Activated CD4-positive, alpha-beta memory T cell treated with anti-CD3 and anti-CD28 coated beads, Interleukin-2, amount 10 ng/mL, durations not matched to agents 7 days and 5 days (primary cell): ENCODE measurements at places on chromosomes 6 and 20. TPM values are rescaled to one million over a fixed set of nuclear protein-coding genes. Genes with fewer than 3 reads are reported as not detected.

- H3K4me1 ChIP-seq, result no peaks in the 10 kb centered on the region
- no peak for DNase-seq
- no peak overlapping the region for H3K27ac ChIP-seq
- no peak overlapping the region for H3K4me3 ChIP-seq
These were observed 349.3 kb upstream of the MMS22L start for GRCh38 chr6:97632341-97632740.

Gene PSORS1C2
- total RNA-seq, result not detected

GRCh38 chr20:53884859-53885541, 185.4 kb downstream of the BCAS1 start:
- H3K36me3 ChIP-seq, result no peaks in the 10 kb centered on the region
- no peak for DNase-seq

Gene SIRPB2
- not detected for total RNA-seq

- H3K4me1 ChIP-seq, result no peaks in the 10 kb centered on the region
- DNase-seq, result no peak
- no peak overlapping the region for H3K4me3 ChIP-seq
- no peaks in the 10 kb centered on the region for H3K36me3 ChIP-seq
These were observed 226.4 kb downstream of the SMOC2 start for GRCh38 chr6:168667428-168667805.

GRCh38 chr6:158826819-158827501, 7.8 kb upstream of the EZR start:
- DNase-seq, result no peak
- H3K4me1 ChIP-seq, result no peaks in the 10 kb centered on the region
- no peaks in the 10 kb centered on the region for H3K36me3 ChIP-seq
